NCI-H226 (cell line): ENCODE measurements at places on chromosomes 6 and 20.
A peak's percentile ranks its signal among the peaks of the same experiment; 100 is the strongest.

DNA sequence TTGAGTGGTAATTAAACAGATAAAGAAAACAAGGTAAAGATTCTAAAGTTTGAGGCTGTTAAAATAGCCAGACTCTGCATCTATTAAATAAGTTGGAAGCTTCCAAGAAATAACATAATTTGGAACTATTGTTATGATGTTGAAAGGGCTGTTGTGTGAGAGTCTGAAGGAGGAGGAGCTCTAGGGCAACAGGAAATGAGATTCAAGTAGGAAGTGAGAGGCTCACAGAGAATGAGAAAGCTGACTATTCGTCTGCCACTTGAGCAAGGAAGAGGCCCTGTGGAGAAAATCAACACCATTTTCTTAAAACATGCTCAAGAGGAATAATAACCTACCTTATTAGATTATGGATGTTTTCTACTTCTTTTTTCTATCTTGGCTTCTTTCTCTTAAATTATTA, 185.2 kb downstream of the SLC24A3 start:
- DNase-seq = no peak

DNA sequence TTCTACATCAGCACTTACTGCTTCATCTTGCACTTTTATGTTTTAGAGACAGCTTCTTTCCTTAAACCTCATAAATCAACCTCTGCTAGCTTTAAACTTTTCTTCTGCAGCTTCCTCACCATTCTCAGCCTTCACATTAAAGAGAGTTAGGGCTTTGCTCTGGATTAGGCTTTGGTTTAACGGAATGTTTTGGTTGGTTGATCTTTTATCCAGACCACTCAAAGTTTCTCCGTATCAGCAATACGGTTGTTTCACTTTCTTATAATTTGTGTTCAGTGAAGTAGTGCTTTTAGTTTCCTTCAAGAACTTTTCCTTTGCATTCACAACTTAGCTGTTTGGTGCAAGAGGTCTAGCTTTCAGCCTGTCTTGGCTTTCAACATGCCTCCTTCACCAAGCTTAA, 40.4 kb downstream of the DNAAF9 start:
- no peak for DNase-seq

GRCh38 chr6:34638834-34639736, 57.5 kb downstream of the ILRUN start:
- DNase-seq = no peak

GRCh38 chr6:139912735-139913400, 538.4 kb upstream of the CITED2 start:
- DNase-seq = no peak

DNA sequence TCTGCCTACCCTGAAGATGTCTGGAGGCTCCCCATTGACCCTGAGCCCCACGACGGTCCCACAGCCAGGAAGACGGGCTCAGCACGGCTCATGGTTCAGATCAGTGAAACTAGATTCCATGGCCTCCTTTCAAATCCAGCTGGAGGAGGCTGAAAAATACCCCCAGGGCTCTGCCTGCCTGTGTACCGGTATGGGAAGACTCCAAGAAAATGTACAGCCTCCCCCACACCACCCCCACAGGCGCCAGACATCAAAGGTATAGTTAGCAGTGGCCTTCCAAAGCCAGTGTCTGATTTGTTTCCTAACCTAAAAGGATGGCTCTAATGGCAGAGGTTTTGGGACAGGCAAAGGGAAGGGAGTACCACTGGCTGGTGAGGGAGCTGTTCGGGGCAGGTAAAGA, 86.2 kb upstream of the SNAP25 start:
- DNase-seq = no peak

DNA sequence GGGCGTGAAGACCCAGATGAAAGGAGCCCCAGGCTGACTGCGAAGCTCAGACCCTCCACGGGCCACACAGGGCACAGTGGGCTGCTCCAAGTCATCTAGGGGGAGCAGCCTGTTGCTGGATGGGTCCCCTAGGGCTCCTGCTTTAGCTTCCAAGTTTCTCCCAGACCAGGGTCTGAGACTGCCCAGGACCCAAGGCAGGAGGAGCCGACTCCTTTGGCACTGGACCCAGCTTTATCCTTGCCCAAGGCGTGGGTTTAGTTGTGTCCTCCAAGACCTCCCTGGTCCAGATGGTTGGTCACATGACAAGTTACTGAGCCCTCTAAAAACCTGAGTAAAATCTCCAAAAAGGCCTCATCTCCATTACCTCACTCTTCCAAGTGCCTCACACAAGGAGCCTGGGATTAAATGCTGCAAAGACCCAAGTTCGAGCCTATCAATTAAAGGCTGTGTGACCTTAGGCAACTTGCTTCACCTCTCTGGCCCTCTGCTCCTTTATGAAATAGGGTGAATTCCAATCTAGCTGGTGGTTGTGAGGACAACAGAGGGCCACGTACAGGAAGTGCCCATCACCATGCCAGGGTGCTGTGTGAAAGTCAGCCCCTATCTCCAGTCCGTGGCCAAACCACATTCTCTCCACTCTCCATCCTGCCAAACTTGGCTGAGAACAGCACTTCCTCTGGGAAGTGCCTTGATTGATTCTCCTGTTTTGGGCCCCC, 2.5 kb downstream of the NECAB3 start:
- DNase-seq = no peak

DNA sequence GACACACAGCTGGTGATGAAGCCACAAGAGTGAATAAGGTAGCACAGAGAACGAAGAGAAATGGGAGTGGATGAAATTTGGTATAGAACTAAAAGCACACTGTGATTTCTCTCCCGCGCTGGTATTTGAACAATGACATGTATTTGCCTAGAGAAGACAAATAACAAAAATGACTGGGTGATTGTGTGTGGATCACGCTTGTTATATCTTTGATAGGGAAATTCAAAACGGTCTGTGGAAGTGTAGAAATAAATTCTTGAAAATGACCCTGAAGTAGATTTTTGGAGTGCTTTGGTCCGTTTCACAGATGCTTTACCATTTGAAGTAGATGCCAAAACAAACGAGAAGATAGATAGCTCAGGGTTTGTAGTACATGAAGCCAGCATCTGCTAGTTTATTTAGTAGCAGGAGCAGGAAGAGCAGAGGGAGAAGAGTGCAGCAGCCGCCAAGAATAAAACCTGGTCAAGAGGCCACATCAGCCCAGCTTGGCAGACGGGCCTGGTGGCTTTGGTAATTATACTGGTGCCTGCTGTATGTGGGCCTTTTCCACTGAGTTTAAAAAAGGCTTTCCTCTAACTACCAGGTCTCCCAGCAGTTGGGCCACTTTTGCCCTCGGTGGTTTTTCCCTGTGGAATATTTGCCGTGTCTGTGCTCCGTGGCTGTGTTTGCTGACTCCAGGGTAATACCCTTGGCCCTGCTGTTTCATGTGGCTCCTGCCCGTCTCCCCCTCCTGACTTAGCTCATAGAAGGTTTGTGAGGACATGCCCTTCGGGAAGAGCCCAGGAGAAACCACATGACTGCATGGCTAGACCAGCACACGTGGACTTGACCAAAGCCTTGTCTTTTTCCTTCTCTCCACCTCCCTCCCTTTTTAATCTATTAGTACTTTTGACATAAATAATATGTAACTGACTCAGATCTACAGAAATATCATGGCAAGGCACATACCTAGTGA, 294.0 kb downstream of the SOX4 start:
- DNase-seq = no peak

- no peak for DNase-seq
Observed at GRCh38 chr6:37287519-37288157, 29.7 kb upstream of the TMEM217 start.

DNA sequence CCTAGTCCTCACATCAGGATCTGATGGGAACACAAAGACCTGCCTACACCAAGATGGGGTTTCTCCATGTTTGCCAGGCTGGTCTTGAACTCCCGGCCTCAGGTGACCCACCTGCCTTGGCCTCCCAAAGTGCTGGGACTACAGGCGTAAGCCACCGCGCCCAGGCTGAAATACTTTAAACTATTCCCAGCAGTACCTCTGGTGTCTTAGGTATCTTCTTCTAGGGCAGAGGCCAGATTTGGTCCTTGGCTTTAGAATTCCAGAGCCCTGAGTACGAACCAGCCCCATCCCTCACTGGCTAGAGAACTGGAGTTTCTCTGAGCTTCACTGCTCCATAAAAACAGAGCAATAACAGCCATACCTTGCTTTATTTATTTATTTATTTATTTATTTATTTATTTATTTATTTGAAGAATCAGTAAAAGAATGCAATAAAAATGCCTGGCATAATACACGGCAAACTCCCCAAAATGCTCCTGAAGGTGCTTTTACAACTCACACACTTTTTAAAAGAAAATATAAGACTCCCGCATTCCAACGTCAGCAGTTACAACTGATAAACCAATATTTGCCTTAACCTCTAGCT, 312.1 kb downstream of the TFAP2C start:
- DNase-seq = no peak

- DNase-seq = no peak
Observed at GRCh38 chr6:6357032-6357431, 36.6 kb upstream of the F13A1 start.

GRCh38 chr6:37615564-37616340, 81.9 kb downstream of the MDGA1 start:
- no peak for DNase-seq

- no peak for DNase-seq
Observed at GRCh38 chr6:150878347-150879213, 13.1 kb downstream of the MTHFD1L start.

- DNase-seq = no peak
Observed at GRCh38 chr6:68716620-68717019, 81.5 kb downstream of the ADGRB3 start.

DNA sequence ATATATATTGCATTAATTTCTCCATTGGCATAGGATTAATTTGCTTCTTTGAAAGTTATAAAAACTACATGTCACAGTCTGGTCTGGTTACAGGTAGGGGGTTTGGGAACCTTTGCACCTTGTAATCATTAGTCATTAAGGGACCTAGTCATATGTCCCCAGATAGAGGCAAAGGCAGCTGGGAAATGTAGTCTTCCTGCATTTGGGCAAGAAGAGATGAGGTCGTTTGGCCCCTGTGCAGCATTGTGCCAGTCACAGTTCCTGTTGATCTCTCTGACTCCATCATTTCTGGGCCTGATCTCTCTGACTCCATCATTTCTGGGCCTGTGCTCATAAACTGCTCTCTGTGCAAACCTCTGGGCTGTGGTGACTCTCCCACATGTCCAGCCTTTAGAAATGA, 73.2 kb downstream of the BCKDHB start:
- DNase-seq = peak; percentile 46

DNA sequence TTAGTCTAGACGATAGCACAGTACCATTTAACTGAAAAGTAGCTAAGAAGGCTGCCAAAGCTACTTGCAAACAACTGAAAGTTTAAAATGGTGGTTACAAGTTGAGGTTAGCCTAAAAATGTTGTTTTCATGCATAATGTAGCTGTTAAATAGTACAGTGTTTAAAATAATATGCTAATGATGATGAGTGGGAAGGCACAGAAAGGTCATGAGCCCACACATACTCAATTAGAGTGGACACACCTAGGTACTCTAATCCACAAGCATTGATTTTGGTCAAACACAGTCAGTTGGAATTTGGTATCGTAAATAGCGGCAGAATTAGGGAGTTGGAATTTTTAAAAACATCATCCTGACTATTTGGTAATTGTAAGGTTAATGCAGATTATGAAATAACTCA, 7.0 kb downstream of the TXLNB start:
- DNase-seq = no peak

- no peak for DNase-seq
Observed at GRCh38 chr20:46823271-46823751, 71.3 kb upstream of the EYA2 start.

GRCh38 chr20:57255183-57255582, 11.3 kb downstream of the BMP7 start:
- DNase-seq = no peak

GRCh38 chr6:146948790-146949342, 255.4 kb upstream of the STXBP5 start:
- DNase-seq = peak; percentile 13

DNA sequence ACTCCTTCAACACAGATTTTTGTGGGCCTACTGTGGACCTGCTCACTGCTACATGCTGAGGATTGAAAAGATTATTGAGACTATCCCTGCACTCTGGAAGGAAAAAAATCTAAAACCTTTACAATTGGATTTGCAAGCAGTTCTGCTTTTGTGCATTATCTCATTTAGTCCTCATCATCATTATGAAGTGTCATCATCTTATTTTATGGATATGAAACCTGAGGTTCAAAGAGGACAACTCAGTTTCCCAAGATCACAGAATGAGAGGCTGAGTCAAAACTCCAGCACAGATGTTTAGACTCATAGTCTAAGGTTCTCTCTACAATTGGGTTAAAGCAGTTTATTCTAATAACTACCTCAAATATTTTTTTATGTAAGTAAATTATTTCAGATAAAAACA, 160.2 kb upstream of the MARCKS start:
- DNase-seq = no peak

DNA sequence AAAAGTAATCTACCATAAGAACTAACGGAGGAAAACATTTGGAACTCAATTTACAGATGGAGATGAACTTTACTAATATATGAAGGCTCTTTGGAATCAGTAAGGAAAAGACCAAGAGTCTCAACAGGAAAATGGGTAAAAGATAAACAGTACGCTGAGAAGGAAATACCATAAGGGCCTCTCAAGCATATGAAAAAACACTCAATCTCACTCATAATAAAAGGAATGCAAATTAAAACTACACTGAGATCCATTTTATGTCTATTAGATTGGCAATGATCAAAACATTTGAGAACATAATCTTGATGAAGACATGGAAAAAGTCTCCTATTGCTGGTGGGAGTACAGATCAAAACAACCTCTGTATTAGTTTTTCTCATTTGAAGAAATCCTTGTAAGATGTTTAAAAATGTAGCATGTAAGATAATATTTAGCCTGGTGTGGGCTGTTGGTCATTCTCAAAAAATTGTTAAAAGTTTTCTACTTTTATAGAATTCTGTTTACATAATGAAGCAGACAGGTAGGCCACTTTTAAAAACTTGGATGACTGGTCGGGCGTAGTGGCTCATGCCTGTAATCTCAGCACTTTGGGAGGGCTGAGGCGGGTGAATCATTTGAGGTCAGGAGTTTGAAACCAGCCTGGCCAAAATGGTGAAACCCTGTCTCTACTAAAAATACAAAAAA, 14.5 kb downstream of the REV3L start:
- DNase-seq = peak; percentile 62

DNA sequence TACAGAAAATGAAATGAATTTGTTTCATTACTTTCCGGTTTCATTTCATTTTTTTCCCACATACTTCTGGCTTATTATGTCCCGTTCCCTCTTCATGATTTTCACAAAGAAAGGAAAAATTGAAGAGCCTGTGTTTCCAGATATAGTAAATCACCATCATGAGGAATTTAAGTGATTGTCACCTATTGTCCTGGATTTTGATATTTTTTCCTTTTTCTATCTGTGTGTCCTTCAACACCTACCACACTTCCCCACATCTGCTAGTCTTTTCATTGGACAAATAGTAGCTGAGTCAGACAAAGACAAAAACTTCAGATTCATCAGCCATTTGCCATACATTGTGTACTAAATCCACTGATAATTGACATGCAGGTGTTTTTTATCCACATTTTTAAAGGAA, 258.2 kb upstream of the HSF2 start:
- no peak for DNase-seq

- no peak for DNase-seq
Observed at GRCh38 chr6:17966451-17966850, 21.0 kb downstream of the KIF13A start.
